Suppressor macrophage (primary cell): ENCODE measurements at places on chromosomes 7 and 10.
A peak's percentile ranks its signal among the peaks of the same experiment; 100 is the strongest.

DNA sequence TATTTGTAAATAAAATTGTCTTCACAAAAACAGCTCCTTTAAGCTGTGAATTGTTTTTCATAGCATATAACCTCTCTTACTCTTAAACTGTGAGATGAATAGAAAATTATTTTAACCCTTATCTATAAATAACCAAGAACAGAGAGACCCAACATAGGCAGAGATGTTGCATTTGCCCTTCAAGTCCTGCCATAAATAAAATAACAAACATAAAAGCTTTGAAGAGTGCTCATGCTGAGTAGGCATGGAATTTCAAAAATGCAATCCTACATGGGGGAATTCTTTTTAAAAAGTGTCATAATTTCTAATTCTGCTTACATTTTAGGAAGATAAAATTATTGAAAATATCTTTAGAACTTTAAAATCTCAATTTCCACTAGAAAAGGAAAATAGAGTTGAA, 124.1 kb upstream of the FERD3L start:
- DNase-seq: no peak

DNA sequence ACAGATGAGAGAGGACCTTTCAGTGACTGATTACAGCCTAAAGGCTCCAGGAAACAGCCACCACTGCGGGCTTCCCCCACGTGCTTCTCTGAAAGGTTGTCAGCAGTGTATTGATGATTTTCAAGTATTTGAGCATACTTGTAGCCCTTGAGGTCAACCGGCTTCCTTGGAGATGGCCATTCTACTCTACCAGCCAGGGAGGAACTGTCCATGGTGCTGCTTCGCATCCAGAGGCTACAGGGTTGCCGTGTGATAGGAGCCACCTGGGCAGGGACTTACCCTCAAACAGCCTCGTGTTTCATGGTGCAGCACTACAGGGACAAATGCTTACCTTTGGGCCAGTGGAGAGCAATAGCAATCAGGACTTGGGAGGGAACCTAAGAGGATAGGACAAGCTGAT, 179.5 kb downstream of the DPP6 start:
- no peak for DNase-seq

DNA sequence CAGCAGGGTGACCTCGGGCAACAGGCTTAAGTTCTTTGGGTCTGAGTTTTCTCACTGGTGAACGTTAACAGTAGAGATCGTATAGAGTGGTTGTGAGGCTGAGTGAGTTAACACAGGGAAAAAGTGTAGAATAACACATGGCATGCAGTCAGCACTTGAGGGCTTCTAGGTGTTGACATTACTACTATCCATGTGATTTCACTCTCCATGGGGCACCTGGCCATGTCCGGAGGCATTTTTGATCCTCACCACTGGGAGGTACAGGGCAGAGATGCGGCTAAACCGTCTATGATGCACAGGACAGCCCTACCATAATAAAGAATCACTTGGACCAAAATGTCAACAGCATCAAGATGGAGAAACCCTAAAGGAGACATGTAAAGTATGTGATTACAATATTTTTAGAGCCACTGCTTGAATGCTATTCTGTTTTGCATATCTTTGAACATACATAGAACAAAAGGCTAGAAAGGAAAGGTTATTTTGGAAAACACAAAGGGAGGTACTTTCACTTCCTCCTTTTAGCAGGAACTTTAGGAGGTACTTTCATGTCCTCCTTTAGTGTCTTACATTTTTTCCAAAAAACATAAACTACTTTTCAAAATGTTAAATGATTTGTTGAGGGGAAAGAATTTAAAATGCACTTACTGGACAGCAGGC, 44.3 kb downstream of the NOD1 start:
- DNase-seq: peak; percentile 22

DNA sequence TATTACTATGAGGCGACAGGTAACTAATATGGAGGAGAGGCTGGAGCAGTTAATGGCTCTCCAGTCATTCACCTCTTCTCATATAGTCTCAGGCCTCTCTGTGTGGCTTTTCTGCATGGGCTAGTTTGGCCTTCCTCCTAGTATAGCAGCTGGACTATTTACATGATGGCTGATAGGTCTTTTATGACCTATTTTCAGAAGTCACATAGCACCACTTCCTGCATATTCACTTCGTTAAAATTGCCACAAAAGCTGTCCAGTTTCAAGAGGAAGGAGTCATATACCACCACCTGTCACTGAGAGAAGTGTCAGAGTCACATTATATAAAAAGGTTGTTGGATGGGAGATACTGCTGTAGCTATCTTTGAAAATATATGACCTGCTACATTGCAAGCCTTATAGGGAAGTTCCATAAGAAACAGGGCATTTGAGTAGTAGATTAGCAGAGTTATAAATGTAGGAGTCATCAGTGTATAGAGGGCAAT, 8.0 kb upstream of the DMTF1 start:
- DNase-seq: no peak
